Kidney (tissue), 22 donors: ENCODE measurements at places on chromosomes 6 and 20. TPM values are rescaled to one million over a fixed set of nuclear protein-coding genes. Genes with fewer than 3 reads are reported as not detected.

Gene KCNQ5
- total RNA-seq: 0.50 TPM

Gene CALHM6
- 8.2 TPM for total RNA-seq

Gene ARMC2
- 12.7 TPM for total RNA-seq

Gene VGLL2
- total RNA-seq: not detected

Gene C6orf163
- 4.2 TPM for total RNA-seq

Gene LAMP5
- 0.82 TPM for total RNA-seq

Gene HRH3
- not detected for total RNA-seq

Gene SPEF1
- 3.4 TPM for total RNA-seq

Gene DBNDD2
- total RNA-seq: 51.5 TPM

Gene AK9
- total RNA-seq: 10.9 TPM

Gene VNN1
- total RNA-seq: 7.5 TPM

Gene AKIRIN2
- 43.4 TPM for total RNA-seq

Gene GTSF1L
- total RNA-seq: not detected

Gene CNR1
- 4.8 TPM for total RNA-seq

Gene KHDC1
- total RNA-seq: 1.0 TPM

Gene DDX43
- 1.4 TPM for total RNA-seq

Gene CCN5
- total RNA-seq: 3.1 TPM

Gene TSBP1
- total RNA-seq: not detected

Gene MEI4
- 1.2 TPM for total RNA-seq

Gene PLCB4
- total RNA-seq: 17.7 TPM

Gene ZNF76
- 49.2 TPM for total RNA-seq

Gene ALDH8A1
- 11.2 TPM for total RNA-seq

Gene MCCD1
- total RNA-seq: 3.5 TPM

Gene ULBP2
- total RNA-seq: 1.3 TPM

Gene FERMT1
- total RNA-seq: 0.57 TPM

Gene SLC22A3
- 6.4 TPM for total RNA-seq

Gene CNKSR3
- 63.1 TPM for total RNA-seq

Gene RAET1L
- total RNA-seq: 3.3 TPM

Gene SIM1
- 31.8 TPM for total RNA-seq

Gene PI3
- 8.7 TPM for total RNA-seq
